NCI-H187 (cell line): ENCODE measurements at places on chromosomes 12 and 14.

GRCh38 chr12:56599797-56600196 lies 30.3 kb downstream of the BAZ2A start:
- peak; percentile 78 for DNase-seq

GRCh38 chr14:105849933-105850626 lies 323.7 kb downstream of the TMEM121 start:
- DNase-seq: no peak

GRCh38 chr14:96136371-96137005 lies 68.2 kb upstream of the BDKRB2 start:
- no peak for DNase-seq

- no peak for DNase-seq
Observed at GRCh38 chr14:21940887-21941856, 267.6 kb upstream of the OR4E1 start.

GRCh38 chr12:62933602-62934238 lies 1.2 kb downstream of the PPM1H start:
- DNase-seq: no peak

- DNase-seq: no peak
Observed at GRCh38 chr14:76769636-76770292, 8.5 kb downstream of the VASH1 start.

GRCh38 chr12:30437616-30438015 lies 258.1 kb downstream of the IPO8 start:
- DNase-seq: no peak

GRCh38 chr14:73007835-73008234 lies 19.1 kb downstream of the ZFYVE1 start:
- no peak for DNase-seq

- no peak for DNase-seq
Observed at GRCh38 chr12:57576613-57577160, 14.3 kb upstream of the PIP4K2C start.

DNA sequence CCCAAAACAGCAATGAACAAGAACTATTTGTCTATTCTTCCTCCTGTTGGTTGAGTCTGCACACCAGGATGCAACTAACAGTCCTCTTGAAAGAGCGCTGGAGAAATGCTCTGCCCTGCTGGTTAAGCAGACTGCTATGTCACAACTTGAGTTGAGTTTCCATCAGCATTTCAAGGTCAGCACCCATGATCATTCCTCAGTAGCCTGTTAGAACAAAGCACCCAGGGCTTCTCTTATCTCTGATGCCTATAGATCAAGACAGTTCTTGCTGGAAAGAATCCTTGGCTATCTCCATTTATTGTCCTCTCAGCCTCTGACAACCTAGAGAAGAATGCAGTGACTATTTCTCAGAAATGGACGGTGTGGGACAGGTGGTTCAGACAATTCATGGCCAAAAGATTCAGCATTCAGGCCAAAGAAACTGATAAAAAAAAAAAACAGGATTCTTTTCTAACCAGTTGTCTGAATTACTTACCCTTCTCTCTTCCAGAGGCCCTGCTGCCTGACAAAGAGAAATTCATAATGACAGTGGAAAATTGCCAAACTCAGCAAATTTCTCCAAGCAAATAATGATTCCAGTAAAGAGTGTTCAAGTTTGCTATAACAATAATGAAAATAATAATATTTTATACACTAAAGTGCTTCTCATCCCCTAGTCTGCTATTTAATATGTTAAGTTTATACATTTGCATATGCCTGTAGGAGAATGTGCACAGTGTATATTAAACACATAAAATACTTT lies 306.7 kb downstream of the EMP1 start:
- DNase-seq: no peak

DNA sequence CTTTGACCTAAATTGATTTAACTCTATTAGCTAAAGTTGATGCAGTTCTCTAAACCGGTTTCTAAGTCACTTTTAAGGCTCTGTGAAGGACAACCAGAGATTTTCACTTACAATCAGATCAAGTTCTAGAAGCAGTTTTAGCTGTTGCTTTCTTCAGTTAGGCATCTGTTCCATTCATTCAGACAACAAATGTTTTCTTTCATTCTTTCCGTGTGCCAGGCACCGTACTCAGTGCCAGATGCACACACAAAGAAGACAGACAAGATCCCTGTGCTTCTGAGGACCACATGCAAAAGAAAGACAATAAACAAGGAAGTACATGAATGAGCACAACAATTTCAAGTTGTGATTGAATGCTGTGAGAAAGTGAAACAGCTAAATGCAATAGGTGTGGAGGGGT lies 11.1 kb upstream of the EGLN3 start:
- no peak for DNase-seq

- no peak for DNase-seq
Observed at GRCh38 chr12:29103539-29103974, 45.5 kb upstream of the FAR2 start.

DNA sequence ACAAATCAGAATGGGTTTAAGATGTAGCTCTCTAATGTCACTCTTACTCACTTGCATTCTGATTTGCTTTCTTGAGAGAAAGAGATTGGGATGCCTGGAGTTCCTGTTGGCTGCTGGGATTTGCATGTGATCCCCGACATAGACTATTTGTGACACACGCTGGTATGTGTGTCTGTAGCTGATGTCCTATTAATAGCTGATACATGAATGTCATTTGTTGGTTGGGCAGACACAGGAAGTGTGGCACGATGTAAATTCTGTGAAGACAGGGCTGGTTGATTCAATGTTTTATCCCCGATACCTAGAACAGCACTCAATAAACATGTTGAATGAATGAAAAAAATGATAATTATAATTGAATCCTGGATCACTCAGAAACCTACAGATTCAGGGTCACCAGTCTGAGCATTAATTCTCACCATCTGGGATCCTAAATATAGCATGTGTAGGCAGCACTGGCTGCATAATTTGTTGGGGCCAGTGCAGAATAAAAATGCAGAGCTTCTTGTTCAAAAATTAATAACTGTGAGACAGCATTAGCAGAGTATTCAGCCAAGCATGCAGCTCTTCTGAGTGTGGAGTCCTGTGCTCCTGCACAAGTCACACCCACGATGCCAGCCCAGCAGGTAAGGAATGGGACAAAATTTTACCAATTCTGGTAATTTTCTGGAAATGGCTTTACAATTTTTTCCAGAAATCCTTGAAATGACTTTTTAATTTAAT lies 35.5 kb upstream of the SOCS2 start:
- DNase-seq: no peak

GRCh38 chr12:110733089-110733715 lies 9.5 kb downstream of the PPP1CC start:
- DNase-seq: no peak

GRCh38 chr12:100674036-100674888 lies 100.8 kb downstream of the GAS2L3 start:
- no peak for DNase-seq

DNA sequence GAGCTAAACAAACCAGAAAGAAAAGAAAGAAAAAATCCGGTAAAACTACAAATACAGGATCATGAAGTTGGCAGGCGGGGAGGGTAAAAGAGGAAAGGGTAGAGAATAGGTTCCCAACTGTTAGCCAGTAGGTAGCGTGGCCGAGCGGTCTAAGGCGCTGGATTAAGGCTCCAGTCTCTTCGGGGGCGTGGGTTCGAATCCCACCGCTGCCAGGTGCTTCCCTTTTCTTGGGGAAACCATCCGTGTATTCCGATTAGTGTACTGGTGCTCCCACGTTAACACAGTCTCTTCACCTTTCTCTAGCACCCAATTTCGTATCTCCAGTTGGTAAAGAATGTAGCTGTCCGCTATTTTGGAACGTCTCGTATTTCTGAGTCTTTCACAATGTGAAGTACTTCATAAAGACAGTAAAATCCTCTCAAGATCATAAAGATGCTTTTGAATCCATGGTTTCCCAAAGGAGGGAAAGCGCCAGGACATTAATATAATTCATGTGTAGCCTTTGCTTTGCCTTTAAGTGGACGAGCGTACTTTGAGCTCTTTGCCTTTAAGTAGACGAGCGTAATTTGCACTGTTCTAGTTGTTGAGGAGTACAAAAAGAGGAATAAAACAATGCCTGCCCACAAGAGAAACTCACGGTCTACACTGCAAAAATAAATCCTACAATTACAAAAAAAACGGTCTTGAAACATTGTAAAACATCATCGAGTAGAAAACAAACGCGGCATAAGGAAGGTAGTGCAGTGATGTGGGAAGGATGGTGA lies 19.0 kb upstream of the RNASE12 start:
- peak; percentile 85 for DNase-seq

- no peak for DNase-seq
Observed at GRCh38 chr14:101595887-101596721, 34.8 kb downstream of the DIO3 start.

DNA sequence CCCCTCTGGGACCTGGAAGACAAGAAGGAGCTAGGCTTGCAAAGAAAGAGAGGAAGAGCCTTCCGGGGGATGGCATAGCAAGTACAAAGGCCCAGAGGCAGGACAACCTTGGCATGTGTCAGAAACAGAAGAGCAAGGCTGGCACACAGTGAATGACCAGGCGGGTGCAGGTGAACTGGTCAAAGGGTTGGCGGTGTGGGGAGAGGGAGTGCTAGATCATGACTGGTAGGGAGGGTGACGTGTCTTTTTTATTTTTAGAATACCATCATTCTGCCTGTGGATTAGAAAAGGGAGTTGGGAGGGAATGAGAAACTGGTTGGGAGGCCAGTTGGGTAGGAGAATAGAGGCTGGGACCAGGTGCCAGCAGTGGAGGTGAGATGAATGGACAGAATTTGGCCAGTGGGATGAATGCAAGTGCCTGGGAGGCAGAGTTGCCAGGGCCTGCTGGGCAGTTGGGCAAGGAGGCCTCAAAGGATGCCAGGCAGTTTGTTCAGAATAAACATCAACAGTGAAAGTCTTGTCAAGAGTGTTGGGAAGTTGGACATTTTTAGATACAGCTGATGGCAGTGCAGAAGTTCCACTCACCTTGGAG lies 168.3 kb downstream of the CACNA1C start:
- no peak for DNase-seq

DNA sequence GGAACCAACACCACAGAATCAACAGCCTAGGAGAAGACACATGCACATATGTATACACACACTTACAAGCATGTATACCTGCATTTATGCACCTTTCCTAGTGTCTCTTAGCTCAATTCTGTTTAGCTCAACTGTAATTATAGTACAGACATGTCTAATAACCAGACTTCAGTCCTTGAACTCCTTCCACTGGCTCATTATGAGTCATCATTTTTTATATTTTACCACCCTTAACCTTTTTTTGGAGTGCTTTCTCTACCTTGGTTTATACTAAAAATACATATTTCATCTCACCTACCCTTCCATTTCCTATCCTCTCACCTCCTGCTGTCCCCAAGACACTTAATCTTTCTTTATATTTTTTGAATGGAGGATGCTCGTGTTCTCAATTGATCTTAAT lies 110.4 kb downstream of the ARID2 start:
- no peak for DNase-seq

GRCh38 chr14:44912041-44912869 lies 49.5 kb downstream of the KLHL28 start:
- DNase-seq: no peak

- peak; percentile 6 for DNase-seq
Observed at GRCh38 chr12:62438098-62438692, 28.4 kb upstream of the MON2 start.

DNA sequence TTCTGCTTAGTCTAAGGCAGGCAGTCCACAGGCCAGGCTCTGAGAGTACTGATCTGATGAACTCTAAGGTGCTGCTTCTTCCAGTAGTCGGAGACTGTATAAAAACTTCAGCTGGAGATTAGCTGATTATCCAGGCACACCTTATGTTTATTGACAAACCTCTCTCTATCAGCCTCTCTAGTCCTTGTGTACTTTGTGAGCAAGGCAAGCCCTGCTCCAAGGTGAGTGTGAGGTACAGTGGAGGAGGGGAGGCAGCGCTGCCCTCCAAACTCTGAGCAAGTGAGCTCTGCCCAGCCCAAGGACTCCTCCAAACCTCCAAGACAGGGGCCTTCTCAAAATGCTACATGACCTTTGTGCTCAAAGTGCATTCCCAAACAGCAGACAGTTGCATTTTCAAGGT lies 95.9 kb upstream of the CDKN3 start:
- no peak for DNase-seq

- no peak for DNase-seq
Observed at GRCh38 chr12:92863251-92863650, 65.8 kb downstream of the EEA1 start.

DNA sequence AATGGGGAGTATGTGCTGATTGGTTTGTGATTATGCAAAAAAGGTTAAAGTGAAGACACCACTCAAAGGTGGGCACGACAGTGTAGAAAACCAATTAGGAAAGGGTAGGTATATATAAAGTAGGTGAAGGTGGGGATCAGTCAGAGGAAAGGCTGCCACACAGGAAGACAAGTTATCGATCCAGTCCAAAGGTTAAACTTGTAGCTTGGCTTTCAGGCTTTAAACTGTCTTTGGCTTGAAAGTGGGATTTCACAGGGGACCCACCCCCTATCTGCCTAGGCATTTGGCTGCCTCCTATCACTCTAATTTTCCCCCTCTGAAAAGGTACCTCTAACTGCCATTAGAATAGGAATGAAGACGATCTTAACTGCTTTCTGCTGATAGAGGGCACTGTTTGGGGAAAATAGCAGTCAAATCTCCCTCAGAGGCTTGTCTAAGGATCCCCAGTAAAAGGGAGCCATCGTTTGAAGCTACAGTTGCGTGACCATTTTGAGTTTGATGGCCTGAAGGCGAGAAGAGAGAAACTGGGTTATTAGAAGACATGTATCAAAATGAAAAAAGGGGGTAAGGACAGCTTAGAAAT lies 250.2 kb downstream of the GPHN start:
- no peak for DNase-seq

DNA sequence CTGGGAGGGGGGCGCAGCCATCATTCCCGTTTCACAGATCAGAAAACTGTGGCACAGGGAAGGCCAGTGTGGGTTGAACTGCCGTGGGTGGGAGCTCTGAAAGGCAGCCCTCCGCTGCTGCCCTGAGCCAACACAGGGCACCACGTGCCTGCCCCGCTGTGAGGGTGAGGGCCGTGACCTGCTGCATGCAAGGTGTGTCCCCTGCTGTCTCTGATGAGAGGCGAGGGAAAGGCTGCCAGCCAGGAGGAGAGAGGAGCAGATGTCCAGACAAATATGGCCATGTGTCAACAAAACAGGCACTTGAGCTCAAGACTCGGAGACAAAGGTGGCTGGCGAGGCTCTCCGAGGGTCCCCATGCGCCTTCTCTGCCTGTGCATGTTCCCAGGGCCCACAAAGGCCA lies 108.8 kb downstream of the RBM19 start:
- no peak for DNase-seq
